ENCODE measurements at places on chromosomes 6 and 20.
A peak's percentile ranks its signal among the peaks of the same experiment; 100 is the strongest.

- DNase-seq = no peak
Observed at GRCh38 chr20:32024683-32025295, 14.6 kb downstream of the CCM2L start.

- no peak for DNase-seq
Observed at GRCh38 chr20:32907886-32908285, 49.2 kb downstream of the EFCAB8 start.

GRCh38 chr6:90126839-90127238 lies 169.8 kb downstream of the BACH2 start:
- no peak for DNase-seq

DNA sequence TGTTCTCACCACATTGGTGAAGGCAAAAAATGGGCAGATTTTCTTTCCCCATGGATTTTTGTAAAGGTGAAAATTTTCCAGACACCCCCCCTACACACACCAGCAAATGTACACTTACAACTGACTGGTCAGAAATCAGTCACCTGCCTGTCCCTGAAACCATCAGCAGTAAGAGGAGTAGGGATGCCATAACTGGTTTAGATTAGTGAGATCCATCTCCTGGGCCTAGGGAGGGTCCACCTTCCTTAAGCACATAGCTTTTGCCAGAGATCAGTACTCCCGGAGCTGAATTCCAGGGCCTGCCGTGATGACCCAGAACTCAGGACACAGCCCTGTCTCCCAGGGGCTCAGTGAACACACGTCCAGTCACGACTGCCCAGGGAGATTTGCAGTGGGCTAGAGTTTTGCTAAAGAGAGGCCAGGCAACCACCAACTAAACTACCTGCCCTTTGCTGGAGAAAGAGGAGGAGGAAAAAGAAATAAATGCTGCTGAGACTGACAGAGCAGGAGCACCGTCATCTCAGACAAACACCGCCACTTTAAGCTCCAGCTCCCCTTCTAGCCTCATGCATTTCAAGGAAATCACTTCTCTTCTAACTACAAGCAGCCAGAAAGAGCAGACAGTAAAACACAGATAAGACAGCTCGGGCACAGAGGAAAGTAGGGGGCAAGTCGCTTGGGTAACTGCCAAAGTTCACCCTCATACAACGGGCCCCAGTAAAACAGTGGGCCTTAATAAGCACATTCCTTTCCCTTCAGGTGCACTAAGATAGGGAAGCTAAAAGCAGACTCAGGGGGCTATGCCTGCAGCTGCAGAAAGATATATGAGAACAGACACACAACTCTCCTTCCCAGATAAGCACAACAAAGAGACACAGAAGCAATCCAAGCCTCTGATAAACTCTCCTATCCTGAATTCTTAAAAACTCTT lies 82.6 kb upstream of the SPTLC3 start:
- DNase-seq = no peak

GRCh38 chr6:119148825-119149525 lies 70.5 kb upstream of the FAM184A start:
- no peak for DNase-seq

DNA sequence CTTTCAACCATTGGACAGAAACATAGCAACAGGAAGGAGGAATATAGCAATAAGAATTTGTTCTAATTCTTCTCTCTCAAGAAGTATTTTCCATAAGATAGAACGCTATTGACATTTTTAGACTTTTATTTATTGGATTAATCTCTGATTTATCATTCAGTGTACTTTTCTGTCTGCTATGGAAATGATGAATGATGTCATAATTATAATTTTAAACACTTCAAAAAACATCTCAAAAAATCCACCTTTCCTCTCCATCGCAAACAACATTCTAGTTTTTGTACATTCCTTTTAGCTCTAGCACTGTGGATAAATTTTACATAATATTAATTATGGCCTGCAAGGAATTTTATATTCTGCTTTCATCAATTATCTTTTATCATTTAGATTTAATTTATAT lies 643.2 kb downstream of the DHX35 start:
- DNase-seq = no peak

GRCh38 chr6:56096541-56096940 lies 150.8 kb downstream of the COL21A1 start:
- no peak for DNase-seq

DNA sequence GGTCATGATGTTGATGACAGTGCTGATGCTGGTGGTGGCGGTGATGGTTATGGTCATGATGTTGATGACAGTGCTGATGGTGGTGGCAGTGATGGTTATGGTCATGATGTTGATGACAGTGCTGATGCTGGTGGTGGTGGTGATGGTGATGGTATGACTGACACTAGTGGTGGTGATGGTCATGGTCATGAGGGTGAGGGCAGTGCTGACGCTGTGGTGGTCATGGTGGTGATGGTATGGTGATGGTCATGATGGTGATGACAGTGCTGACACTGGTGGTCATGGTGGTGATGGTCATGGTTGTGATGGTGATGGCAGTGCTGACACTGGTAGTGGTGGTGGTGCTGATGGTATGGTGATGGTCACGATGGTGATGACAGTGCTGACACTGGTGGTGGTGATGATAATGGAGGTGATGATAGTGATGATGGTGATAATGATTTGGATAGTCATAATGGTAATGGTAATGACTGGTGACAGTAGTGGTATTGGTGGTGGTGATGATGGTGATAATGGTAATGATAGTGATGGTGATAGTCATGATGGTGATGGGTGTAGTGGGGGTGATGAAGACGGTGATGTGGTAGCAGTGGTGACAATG lies 206.2 kb downstream of the CDH4 start:
- no peak for DNase-seq

DNA sequence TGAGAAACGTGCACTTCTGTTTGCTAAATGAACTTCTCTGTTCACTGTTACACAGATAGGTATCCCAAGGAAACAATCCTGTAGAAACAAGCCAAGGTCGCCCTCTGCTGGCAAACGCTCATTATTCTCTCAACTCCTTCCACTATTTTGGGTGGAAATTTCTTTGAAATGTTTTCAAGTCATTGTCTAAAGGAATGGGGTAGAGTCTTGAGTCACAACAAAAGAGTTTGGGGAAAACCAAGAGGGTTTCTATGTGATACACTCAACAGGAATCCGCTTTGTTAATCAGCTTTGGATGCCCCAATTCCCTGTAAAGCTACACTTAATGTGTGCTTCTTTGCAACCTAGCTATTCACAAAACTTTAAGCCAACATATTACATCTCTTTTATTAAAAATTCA lies 4.6 kb upstream of the RAE1 start:
- DNase-seq = peak; percentile 44

- DNase-seq = peak; percentile 3
Observed at GRCh38 chr6:109595998-109596397, 95.0 kb downstream of the AK9 start.

DNA sequence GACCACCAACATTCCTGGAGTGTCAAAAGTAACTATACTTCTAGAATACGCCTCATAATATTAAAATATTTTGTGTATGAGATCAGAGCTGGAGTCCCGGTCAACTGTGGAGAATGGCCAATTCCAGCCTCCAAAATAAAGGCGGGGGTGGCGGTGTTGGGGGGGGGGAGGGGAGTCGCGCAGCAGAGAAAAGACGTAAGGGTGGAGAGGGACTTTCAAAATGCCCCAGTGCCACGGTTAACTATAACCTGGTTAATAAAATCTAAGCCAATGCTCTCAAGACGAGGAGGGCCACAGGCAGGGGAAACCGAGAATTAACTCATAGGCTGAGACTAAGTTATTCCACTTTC lies 1.3 kb downstream of the NUP153 start:
- DNase-seq = no peak

- no peak for DNase-seq
Observed at GRCh38 chr20:23409800-23410199, 11.5 kb downstream of the NAPB start.

DNA sequence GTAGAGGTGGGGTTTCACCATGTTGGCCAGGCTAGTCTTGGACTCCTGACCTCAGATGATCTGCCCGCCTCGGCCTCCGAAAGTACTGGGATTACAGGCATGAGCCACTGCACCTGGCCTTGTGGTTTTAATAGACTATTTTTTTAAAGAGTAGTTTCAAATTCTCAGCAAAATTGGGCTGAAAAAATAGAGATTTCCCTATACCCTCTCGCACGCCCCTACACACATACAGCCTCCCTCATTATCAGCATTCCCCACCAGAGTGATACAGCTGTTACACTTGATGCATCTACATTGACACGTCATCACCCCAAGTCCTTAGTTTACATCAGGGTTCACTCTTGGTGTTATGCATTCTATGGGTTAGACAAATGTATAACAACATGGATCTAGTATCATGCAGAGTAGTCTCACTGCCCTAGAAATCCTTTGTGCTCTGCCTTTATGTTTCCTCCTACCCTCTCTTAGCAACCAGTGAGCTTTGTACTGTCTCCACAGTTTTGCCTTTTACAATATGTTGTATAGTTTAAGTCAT lies 103.6 kb downstream of the CDYL start:
- DNase-seq = no peak

DNA sequence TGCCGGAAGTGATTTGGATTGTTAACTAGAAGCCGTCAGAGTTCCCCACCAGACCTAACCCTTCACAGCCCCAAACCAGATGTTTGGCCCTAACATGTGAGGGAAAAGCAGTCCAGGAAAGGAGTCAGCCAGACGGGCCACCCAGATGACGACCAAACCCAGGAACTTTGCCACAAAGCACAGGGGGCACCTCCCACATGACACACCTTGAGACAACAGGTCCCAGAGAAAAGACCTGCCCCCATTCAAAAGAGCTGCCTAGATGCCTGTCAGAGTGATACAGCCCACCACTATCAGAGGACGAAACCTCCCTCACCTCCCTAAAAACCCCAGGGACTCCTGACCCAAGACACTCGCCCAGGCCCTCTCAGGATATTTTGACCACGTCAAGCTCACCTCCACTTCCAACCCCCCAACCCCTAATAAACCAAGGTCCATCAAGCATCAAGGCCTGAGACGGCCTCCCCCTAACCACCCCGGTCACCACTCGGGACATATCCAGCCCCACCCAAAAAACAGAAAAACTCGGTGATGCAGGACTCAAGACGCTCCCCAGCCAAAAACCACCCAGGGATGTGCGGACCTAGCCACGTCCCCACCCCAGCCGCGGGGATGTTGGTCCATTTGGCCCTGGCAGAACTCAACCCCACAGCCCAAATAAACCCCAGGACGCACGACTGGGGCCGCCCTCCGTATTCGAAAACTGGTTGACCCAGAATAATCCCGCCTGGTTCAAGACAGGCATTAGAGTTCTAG lies 662 bp downstream of the ZNF343 start:
- no peak for DNase-seq

DNA sequence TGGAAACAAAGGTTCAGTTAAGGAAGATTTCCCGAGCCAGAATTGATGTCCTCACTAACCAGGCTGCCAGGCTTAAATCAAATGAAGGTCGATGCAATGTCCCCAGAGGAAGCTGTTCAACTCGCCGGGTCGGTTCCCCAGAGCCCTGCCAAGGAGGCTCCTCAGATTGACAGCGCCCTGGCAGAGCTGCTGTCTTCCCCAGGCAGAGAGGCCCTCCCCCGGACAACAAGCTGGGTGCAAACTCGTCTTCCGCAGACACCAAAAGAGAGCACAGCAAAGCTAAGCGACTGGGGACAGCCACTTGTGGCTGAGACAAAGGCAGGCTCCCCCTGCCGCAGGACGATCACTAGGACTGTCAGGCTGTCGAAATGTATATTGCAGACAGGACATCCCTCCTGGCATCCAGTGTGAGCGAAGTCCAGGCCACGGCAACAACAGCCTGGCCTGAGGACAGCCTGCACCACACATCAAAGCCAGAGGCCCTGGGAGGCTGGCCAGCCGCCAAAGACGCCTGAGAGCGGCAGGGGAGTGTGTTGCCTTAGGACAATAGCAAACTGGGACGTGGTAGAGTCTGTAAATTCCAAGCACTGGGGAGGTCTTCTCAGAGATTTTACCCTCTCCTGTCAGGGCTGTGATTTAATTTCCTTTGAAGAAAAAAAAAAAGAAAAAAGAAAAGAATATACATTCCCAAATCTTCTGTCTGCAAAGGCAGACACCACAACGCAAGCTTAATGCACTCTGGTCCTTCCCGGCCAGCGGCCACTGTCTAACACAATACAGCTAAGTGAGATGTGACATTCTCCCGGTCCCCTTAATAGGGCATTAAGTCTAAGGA lies 99.1 kb downstream of the HIVEP2 start:
- DNase-seq = peak; percentile 39

GRCh38 chr20:37007898-37008649 lies 56.6 kb upstream of the SAMHD1 start:
- DNase-seq = no peak

GRCh38 chr20:5397393-5397792 lies 80.6 kb upstream of the PROKR2 start:
- DNase-seq = no peak

DNA sequence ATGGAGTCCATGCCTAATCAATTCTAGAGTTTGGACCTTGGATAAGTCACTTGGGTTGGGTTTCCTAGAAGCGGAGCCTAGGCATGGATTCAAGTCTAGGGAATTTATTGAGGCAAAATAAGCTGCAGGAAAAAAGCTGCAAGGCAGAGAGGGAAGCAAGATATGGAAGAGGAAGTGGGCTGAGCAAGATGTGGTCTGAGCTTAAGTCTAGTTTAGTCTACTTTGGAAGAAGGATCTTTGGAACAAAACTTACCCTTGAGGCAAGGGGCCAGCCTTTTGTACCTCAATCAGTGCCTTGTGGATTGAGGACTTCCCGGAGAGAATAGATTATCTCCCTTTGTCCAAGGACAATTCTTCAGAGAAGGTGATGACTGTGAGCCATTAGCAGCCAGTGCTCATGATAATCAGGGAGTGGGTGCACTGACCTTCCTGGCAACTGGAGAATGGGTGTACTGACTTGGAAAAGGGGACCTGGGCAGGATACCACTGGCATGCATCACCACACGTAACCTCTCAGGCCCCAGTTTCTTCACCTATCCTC lies 10.9 kb downstream of the ZSCAN9 start:
- no peak for DNase-seq

- DNase-seq = no peak
Observed at GRCh38 chr20:41475503-41475902, 108.9 kb upstream of the EMILIN3 start.

DNA sequence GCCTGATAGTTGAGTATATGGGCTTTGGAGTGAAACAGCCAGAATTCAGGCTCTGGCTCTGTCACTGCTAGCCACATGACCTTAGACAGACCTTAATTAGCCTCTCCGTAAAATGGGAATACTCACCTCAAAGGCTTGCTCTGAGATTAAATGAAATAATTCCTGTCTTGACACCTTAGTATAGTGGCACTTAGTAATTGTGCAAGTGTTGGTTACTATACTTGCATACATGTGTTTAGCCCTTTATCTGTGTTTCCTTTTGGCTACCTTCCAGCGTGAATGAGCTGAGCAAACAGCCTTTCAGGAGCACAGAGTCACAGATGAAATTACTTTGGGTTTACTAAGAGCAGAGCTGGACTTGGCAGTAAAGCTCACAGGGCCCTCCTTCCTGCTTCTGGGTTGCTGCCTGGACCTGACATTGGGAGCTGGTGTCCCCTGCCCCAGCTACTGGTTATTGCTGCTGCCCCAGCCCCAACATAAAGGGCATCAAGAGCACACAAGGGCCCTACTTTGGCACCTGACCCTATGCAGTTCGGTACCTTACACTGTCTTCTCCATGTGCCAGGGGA lies 32.8 kb downstream of the CD164 start:
- peak; percentile 27 for DNase-seq
